ENCODE measurements at places on chromosomes 3 and 15. TPM values are rescaled to one million over a fixed set of nuclear protein-coding genes. Genes with fewer than 3 reads are reported as not detected.

- DNase-seq: no peak
These were observed 102.9 kb downstream of the PDZRN3 start for GRCh38 chr3:73521734-73522336.

GRCh38 chr15:51768018-51768417 is 16.6 kb downstream of the TMOD2 start:
- DNase-seq: no peak

- DNase-seq: no peak
These were observed 123.1 kb upstream of the UBE2E1 start for GRCh38 chr3:23682646-23683045.

GRCh38 chr15:92033723-92034122 is 180.2 kb downstream of the SLCO3A1 start:
- DNase-seq: no peak

GRCh38 chr15:61871926-61872522 is 188.2 kb downstream of the VPS13C start:
- peak; percentile 15 for DNase-seq

DNA sequence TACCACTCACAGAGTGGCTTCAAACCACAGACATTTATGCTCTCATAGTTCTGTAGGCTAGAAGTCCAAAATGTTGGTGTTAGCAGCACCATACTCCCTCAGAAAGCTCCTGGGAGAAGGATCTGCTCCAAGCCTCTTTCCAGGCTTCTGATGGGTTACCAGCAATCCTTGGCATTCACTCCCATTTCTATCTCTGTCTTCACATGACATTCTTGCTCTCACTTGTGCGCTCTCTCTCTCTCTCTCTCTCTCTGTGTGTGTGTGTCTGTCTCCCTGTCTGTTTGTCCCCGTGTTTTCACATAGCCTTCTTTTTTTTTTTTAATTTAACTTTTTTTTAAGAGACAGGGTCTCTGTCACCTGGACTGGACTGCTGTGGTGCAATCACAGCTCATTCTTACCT is 26.3 kb downstream of the CDAN1 start:
- DNase-seq: no peak

DNA sequence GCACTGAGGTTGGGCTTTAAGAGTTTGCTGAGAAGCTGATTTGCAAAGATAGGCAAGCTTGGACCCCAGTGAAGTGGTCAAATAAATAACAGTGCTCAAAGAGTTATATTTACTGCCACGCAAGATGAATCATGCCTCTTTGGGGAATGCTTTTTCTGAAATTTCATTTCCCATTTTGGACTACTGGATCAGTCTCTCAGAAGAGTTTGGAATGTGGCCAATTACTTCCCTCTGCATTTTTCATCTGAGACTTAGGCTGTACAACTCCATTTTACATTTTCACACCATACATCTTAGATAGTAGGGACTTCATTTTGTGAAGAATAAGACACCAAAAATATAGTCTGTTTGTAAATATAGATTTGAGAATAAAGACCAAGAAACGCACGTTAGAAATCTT is 419.7 kb downstream of the FGF12 start:
- DNase-seq: no peak

ALPK3 gene
- total RNA-seq: 9.5 TPM

GFM1 gene
- total RNA-seq: 25.8 TPM

C3orf22 gene
- not detected for total RNA-seq
